Fibroblast of skin of scalp (primary cell): ENCODE measurements at places on chromosomes 16 and 17.

- DNase-seq = no peak
Observed at GRCh38 chr17:45144199-45145034, 3.9 kb upstream of the HEXIM1 start.

DNA sequence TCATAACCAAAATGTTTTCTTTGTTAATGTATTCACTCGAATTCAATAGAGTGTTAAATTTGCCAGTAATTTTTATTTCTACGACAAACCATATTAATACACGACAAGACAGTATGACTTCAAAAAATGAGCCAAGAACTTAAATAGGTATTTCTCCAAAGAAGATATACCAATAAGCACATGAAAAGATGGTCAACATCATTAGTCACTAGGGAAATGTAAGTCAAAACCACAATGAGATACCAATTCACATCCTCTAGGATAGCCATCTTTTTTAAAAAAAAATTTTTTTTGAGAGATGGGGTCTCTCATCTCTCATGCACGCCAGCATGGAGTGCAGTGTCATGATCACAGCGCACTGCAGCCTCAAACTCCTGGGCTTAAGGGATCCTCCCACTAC, 5.0 kb upstream of the MEIOC start:
- no peak for DNase-seq

GRCh38 chr17:50241431-50241830, 32.8 kb upstream of the TMEM92 start:
- DNase-seq = no peak

DNA sequence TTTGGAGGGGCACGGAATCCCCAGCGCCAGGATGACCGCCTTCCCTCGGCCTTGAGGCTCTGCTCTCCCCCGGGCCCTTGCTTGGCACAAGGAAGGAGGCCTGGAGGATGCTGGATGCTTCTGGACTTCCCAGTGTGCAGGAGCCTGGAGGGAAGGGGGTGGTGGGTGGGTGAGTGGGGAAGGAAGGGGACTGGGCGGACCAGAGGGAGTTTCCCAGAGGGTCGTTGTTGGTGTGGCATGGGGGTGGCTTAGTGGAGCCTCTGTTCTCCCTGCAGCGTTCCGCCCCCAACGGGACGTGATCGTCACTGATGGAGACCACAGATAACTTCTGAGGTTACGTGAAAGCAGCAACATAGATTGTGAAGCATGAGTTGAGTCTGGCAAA, 140.0 kb downstream of the IRF8 start:
- no peak for DNase-seq
